NCI-H774 (cell line): ENCODE measurements at places on chromosomes 5 and 9.

DNA sequence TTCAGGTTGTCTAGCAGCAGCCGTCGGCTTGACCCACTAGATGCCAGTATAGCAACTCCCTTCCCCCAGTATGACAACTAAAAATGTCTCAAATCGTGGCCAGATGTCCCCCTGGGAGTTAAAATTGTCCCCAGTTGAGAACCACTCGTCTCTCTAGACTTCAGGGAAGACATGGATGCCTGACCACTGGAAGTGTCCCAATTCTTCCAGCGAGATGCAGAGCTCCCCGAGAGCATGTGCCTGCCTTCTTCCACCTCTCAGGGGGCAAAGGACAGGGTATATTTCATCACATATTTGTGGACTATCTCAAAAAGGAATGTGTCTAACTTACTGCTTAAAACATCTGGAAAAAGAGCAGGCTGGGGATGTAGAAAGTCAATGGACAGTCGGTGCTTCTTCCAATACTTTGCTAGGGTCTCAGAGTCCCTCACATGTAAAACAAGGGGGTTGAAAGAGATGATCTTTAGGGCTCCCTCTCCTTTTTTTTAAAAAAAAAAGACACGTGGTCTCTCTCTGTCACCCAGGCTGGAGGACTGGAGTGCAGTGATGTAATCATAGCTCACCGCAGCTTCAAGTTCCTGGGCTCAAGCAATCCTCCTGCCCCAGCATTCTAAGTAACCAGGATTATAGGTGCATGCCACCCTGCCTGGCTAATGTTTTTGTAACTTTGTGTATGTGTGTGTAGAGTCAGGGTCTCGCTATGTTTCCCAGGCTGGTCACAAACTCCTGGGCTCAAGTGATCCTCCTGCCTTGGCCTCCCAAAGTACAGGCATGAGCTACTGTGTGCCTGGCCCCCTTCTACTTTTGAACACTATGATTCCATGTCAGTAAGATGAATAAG is 190.6 kb downstream of the DAB2IP start:
- DNase-seq, result no peak

GRCh38 chr9:16925426-16925825 is 55.0 kb upstream of the BNC2 start:
- DNase-seq, result no peak

- no peak for DNase-seq
Observed at GRCh38 chr5:136518814-136519213, 153.5 kb upstream of the TRPC7 start.

DNA sequence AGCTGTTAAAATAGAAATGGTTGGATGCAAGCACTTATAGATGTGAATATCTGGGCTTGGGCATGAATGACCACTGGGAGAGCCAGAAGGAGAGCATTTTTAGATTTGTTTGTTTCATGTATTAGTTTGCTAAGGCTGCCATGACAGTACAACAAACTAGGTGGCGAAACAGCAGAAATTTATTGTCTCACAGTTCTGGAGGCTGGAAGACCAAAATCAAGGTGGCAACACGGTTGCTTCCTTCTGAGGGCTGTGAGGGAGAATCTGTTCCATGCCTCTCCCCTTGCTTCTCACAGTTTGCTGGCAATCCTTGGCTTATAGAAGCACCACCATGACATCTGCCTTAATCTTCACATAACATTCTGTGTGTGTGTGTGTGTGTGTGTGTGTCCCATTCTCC is 20.2 kb upstream of the CDC23 start:
- no peak for DNase-seq

DNA sequence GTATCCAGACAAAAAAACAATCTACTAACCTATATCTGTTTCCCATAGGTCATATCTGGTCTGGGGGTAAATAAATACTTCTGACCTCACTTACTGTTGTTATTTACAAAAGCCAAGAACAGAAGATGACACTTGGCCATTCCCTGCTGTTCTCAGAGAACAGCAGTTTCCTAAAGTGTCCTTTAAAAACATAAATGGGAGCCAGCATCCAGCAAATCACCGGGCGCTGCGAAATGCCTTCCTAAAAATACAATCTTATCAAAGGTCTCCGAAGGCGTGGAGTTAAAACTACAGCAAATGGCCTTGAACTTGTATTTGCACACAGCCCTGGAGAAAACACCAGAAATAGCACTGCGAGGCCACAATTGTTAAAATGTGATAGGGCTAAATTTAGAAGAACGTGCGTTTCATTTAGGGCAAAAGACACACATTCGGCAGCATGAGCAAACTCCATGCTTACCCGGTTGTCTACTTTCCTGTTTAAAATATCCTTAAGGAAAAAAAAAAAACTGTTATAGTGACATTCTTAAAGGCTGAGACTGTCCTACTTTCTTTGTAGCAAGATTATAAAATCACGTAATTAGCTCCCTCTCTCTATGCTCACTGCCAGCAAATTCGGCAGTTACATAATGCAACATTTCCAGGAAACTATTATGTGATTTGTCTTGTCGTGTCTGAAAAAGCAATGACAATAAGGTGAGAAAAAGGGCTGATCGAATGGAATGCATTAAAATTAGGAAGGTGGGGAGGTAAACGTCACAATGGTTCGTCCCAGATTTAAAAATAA is 1.5 kb downstream of the NFIL3 start:
- peak; percentile 5 for DNase-seq

GRCh38 chr5:52950686-52951085 is 38.5 kb upstream of the ITGA2 start:
- DNase-seq, result no peak
